ENCODE measurements at places on chromosomes 6 and 20.

DNA sequence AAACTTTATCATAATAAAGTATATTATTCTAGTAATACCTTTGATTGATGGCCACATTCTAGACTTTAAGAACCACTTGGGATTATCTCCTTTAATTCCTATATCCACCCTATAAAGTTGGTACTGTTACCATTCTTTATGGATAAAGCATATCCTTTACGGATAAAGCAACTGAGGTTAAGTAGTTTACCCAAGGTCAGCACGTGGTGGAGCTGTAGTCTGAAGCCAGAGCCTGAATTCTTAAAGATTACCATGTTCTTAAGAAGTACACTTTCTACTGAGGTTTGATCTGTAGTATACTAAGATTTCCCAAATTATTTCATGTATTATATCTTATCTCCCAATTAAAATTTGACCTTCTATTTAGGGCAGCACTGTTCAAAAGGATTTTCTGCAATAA lies 3.0 kb upstream of the NCOA7 start:
- DNase-seq = no peak

- DNase-seq = no peak
These were observed 115.2 kb upstream of the NRN1 start for GRCh38 chr6:6121943-6122342.

- peak; percentile 44 for DNase-seq
These were observed 3.2 kb upstream of the DEF6 start for GRCh38 chr6:35294308-35294945.

- no peak for DNase-seq
These were observed 10.7 kb downstream of the PPIL1 start for GRCh38 chr6:36863670-36864540.

DNA sequence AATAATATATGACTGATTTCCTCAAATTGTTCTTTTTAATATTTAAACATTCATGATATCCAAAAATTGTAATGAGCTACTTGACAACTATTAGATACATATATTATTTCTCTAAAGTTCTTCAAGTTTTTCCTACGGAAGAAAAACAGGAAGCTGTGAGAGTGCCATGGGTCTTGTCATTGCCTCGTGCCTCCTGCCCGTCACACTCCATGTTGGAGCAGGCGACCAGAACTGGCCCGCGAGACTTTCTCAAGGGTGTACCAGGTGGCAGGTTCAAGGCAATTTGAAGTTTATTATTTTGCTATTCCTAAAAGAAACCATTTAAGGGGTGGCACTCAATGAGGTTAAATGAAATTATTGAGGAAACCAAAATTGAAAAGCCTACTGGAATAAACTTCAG lies 337.2 kb downstream of the HACE1 start:
- DNase-seq = no peak

DNA sequence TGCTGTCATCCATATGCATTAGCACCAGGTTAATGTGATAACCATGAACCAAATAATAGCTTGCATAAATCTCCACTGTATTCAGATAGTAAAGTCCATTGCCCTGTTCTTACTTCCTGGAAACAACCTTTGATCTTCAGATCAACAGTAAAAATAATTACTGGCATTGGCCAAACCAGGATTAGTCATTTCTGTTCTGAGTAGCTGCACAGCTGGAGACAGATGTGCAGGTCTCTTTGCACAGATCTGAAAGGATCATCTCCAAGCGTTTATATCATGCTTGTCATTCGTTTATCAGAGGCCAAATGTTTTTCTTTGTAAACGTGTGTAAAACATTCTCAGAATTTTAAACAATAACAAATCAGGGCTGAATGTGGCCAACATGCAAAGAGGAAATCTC lies 134.4 kb upstream of the HMGCLL1 start:
- no peak for DNase-seq

DNA sequence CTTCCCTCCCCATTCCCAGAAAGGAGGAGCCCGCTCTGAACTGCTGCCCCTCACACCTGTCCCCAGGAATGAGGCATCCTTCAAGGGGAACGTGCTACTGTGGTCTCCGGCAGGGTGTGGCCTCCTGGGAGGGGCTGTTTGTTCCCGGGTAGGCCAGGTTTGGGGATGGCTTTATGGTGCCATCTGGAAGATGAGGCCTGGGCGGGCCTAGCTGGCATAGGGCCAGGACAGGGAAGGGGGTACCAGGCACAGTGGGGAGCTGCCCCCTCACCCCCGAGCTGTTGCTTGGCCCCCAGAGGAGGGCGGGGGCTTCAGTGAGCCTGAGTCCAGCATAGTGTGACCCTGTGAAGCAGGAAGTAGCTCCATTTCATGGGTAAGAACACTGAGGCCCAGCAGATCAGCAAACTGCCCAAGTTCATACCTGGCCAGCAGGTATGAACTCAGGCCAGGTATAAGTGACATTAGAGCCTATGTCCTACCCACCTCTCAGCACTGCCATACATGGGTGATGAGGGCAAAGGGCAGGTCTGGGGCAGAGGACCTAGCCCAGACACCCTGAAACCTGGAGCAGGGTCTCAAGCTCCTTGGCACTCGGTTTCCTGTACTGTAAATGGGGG lies 17.5 kb upstream of the SPDEF start:
- no peak for DNase-seq

DNA sequence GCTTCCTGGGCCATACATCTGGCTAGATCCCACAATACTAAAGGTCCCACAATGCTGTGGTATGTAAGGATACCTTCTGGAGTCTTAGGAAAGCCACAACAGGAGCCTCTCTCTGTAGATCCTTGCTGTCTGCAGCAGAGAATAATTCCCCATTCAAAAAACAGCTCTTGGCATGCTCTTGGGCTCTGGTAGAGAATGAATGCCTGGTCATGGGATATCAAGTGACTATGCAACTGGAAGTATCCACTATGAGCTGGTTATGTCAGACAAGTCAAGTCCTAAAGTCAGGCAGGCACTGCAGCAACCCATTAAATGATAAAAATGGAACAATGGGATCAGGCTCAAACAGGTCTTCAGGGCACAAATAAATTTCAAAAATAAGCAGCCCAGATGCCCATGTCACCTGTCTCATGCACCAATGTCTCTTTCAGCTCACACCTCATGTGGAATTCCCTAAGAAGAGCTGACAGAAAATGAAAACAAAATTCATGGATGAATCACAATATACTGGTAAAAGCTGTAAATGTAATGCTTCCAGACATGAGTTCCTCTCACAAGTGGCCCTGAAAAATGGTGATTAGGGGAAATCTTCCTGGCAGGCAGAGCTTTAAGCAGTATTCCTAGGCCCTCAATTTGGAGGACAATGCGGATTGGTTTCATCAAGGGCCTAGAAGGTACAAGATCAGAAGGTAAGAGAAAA lies 4.3 kb downstream of the AK9 start:
- DNase-seq = no peak

GRCh38 chr6:35089935-35090505 lies 51.1 kb downstream of the TCP11 start:
- DNase-seq = no peak

DNA sequence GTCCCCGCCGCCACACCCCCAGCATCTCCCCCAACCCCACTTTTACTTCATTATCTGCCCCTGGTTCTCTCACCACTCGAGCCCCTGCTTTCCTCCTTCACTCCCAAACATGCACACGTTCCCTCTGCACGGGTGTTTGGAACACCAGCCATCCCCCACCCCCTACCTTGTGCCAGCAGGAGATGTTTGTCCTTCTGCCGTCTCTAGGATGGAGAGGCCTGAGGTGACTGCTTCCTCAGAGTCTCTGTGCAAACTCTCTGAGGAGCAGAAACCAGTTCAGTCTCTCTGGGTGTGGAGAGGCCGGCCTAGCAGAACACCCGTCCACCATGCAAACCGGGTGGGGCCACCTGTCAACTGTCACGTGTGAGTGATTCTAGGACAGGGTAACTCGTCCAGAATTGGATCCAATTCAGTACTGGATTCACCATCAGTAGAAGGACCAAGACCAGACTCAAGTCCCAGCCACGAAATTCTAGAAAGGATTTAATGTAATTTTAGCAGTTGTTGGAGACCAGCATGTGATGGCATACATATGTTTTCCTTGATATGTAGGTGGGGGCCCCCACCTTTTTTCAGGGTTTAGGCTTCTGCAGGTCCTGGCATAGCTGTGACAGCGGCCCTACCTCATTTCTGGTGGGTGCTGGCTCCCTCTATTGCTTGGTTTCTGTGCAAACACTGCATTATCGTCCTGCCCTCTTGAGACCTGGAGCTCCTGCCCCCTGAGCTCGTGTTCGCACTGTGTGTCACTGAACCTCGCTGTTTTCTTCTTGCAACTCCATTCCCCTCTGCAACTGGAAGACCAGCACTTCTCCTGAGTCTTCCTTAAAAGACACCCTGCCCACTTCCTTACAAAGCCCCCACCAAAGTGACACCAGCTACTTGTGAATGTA lies at the start of gene RAET1E:
Gene RAET1E (minus strand): TSS at position 259 of the 890 bp plus-strand sequence. CDS start 7,212 bp downstream, outside the sequence.
- DNase-seq = no peak

- DNase-seq = no peak
These were observed 122.1 kb upstream of the BCLAF1 start for GRCh38 chr6:136411453-136412354.

DNA sequence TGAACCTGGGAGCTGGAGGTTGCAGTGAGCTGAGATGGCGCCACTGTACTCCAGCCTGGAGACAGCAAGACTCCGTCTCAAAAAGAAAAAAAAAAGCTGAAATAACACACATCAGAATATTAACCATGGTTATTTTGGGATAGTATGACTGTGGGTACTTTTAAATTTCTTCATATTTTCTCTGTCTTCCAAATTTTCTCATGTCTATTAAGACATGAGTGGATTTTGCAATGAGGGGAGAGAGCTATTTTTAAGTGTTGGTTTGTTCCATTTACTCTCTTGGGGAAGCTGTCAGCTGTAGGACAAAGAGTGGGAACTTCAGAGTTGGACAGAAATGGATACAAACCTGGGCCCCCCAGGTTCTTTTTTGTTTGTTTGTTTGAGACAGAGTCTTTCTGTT lies 10.3 kb downstream of the ADISSP start:
- DNase-seq = no peak

GRCh38 chr6:107152638-107153430 lies 37.5 kb upstream of the BEND3 start:
- DNase-seq = no peak

GRCh38 chr20:14712302-14712739 lies 374.9 kb upstream of the FLRT3 start:
- DNase-seq = peak; percentile 93

- no peak for DNase-seq
These were observed 253.9 kb downstream of the FARS2 start for GRCh38 chr6:5515200-5515599.

DNA sequence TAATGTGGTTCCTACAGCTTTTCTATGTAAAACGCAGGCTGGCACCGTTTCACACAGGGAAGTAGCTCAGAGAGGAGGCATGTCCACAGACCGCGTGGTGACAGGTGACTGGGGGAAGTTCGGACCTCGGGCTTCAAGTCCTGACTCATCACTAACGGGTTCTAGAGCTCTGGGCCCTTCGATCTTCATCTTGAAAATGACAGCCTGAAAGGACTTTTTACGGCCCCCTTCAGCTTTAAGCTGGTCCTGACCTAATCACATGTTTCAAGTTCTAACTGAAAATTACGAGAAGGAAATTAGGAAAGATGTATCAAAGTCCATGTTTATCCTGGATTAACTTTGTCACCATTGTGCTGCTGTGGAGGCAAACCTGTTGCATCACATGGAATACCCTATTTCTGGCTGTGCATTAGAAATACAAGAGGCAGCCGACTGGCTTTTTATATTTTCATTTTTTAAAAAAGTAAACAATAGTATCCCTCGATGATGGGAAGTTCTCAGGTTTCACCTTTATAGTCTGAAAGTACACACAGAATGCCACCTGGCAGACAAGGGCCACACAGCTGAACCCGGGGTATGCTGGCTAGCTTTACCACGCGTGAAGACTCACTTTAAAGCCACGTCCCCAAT lies 2.0 kb downstream of the MAN1A1 start:
- DNase-seq = no peak

DNA sequence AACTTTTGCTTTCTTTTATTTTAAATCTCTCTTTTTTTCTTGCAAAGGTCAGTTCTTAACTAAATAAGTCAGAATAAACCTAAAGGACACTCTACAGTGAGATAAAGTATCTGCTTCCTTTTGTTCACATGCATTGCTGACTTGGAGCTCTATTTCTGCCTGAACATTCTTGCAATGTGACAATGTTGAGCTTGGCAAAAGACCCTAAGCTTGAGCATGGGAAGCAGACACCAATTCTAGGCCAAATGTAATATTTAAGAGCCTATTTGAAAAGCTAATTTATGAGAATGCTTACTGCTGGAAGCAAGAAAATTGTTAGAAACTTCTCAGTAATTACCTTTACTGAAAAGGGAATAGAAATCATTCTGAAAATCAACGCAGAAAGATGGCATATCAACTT lies 556.2 kb downstream of the CBLN4 start:
- no peak for DNase-seq

DNA sequence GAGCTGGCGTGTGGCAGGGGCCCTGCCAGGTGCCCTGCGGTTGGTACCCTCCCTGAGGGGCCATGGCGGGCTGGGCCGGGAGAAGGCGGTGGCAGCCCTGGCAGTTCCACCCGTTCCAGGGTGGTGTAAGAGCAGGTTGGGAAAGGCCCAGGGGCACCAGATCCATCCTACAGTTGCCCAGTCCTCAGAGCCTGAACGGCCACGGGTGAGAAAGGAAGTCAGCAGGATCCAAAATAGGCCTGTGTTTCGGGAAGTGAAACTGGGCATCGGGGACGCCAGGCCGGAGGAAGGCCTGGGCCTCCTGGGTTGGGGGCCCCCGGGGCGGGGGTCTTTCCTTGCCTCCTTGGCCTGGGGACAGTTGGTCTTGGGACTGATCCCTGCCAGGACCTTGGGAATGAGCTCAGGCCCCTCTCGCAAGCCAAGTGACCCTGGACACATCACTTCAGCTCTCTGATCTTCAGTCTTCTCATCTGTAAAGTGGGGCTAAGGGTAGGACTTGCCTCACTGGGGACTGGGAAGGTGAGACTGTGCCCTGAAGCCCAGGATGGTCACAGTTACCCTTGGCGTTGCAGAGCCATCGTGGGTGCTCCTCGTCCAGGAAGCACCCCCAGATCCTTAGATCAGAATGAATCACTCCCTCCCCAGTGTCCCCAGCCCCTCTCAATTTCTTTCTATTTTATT lies 18.1 kb upstream of the NOL4L start:
- no peak for DNase-seq

GRCh38 chr6:133241086-133241900 lies at the start of gene EYA4:
Gene EYA4 (plus strand): TSS chr6:133241357. CDS start chr6:133274781, 33,424 bp downstream.
- no peak for DNase-seq

GRCh38 chr20:1588533-1589460 lies 31.0 kb downstream of the SIRPB1 start:
- DNase-seq = no peak

GRCh38 chr20:6651561-6651960 lies 115.9 kb upstream of the BMP2 start:
- DNase-seq = no peak

- no peak for DNase-seq
These were observed 573.1 kb downstream of the KIF16B start for GRCh38 chr20:16000112-16000511.

GRCh38 chr20:46797206-46797605 lies 87.8 kb downstream of the SLC2A10 start:
- DNase-seq = no peak

GRCh38 chr6:76790045-76790796 lies 673.1 kb downstream of the HTR1B start:
- no peak for DNase-seq
